ENCODE measurements at places on chromosomes 5 and 9.

DNA sequence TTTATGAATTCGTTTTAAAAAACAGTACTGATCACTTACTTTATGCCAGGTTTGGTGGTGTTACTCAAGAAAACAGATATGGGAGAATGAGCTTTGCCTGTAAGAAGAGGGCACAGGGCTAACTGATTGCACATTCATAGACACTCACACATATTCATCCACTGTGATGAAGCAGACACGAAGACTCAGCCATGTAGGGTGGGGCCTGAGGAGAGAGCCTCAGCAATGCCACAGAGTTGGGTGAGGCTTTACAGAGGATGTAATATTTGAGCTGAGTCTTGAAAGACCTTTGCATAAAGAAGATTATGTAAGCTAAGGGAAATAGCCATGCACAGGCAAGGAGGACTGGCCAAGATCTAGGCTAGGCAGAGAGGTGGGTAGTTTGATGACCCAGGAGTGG lies 472.8 kb downstream of the PSAT1 start:
- no peak for DNase-seq

DNA sequence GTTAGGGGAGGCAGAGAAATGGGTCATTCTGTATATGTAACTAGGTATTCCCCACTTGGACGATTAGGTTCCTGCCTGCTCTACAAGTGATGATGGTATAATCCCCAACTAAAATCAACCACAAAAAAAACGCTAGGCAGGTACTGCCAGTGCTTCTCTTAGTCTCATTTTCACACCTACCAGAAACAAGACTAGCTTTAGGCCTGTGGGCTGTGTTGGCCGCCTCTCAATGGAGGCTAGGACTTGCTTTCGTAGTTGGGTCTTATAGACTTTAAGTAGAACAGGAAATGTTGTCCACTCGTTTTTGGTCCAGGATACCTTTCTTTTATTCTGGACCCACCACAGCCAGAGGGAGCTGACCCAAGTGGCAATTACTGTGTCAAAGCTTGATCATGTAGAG lies 111.8 kb downstream of the UNC13B start:
- DNase-seq, result no peak

DNA sequence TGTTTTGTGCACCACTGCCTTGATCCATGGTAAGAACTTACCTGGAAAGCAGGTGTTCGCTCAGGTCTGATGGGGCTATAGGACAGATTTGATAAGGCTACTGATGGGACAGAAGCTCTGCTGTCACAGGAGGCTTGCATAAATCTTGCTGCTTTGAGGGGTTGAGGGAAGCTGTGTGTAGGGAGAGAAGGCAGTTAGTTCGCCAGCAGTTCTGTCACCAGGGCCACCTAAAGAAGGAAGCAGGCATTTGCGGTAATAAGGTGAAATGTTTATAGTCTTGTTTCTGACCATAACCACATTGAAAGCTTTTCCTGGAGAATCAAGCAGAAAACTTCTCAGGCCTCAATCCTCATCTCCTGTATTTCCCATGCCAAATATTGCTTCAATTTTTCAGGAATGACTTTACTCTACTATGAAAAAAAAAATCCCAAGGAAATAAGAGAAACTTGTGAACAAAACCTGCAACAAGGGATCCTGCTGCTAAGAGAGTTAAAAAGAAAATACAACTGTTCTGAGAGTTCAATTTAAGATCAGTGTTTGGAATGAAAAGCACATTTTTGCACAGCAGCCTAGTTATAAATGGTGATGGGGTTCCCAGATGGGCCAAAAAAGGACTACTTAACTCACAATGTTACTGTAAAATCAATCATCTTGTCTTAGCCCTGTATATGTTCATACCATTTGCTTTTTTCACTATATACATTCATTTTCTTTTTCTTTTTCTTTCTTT lies 122.0 kb upstream of the RANBP3L start:
- no peak for DNase-seq

DNA sequence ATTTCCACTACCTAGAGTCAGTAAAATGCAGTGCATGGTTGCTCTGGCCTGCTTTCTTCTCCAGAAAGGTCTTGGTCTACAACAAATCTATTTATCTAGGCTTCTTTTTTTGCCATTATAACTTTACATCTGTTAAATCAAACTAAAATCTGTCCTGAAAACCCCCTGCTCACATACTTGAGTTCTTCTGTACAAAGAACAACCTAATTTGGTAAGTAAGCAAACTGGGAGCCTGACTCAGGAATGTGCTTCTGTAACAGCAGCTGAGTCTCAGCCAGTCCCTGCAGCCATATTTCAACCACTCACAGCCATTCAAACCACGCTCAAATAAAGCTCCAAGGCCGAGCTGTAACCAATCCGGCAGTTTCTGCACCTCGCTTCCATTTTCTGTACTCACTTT lies 95.8 kb downstream of the PLPP1 start:
- DNase-seq, result no peak

- no peak for DNase-seq
Observed at GRCh38 chr9:7169717-7170389, 412.1 kb downstream of the KDM4C start.

DNA sequence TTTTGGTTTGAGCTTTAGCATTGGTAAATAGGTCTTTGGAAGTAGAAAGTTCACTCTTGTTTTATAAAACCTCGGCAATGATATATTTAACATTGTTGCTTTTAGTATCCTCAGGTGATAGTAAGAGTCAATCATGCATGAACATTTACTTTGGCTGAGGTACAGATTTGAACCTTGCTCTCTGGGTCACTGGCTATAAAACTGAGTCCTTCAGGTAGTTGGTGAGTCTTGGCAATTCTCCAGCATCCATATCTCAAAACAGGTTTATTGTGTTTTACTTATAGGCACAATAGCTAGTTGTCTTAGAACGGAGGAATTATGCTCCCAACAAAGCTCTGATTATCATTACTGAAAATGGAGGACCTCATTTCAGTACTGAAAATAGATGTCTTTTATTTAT lies 75.1 kb downstream of the MAT2B start:
- DNase-seq, result no peak

GRCh38 chr9:32431940-32432555 lies 47.6 kb downstream of the ACO1 start:
- no peak for DNase-seq

DNA sequence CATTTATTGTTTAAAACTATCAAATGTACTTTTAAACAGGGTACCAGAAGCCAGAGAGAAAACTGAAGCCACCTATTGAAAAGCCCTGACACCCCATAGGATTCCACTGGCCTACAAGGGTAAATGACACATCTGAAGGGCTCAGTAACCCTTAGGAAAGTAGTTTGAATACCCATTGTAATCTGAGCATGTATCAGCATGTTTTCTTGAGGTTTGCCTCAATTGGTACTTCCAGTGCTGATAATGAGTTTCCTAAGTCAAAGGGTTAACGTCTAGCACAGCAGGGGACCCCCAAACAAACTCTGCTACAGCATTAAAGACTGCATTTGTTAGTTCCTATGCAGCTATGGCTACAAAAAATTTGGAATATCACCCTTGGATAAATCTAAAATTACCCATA lies 657.1 kb downstream of the NR2F1-AS1 start:
- no peak for DNase-seq

DNA sequence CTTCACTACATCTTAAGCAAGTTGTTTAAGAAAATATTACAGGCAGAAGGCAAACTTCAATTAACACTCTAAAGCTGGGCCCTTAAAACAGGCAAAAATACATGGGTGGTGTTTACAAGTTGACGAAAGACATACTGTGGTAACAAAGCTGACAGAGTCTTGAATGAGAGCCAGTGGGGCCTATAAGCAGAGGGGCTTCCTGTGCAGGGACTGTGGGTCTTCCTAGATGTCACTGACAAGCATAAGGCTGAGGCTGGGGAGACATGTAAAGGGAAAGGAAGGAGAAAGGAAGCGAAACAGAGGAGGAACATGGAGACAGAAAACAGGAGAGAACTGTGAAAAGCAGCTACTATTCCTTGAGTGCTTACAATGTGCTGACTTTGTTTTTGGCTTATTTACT lies 308.0 kb upstream of the RPS23 start:
- DNase-seq, result no peak

DNA sequence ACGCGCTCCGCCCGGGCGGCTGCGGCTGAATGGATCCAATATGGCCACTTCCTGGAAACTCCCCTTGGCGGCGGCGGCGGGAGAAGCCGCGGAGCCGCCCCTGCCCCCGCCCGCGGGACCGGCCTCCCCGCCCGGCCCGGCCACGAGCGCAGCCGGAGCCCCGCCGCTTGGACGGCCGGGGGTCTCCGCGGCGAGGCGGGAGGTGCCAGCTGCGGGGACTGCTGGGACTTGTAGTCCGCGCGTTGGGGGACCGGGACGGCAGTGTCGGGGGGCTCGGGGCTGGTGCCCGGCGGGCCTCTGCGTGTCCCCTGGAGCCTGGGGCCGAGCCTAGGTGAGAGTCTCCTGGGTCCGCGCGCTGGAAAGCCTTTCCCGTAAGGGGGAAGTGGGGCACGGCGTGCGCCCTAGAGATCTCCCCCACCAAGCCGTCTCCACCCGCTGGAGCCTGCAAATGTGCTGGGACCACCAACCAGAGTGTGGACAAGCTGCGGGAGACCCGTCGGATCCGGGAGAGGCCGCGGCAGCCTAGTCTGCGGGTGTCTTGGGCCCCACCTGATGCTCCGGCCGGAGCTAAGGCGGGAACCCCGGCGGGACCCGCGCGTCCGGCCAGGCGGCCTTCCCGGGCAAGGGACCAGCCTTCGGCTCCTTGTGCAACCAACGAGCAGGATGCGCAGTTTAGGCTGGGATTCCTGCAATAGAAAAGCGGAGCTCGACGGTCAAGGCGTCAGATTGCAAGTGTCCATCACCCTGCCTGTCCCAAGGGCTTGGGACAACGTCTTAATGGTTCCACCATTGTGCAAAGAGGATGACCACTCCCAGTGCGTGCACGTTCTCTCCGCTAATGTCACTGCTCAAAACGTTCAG lies at the start of gene SEPTIN8:
Gene SEPTIN8, minus strand, starts transcription at position 31 of the 861 bp plus-strand sequence. CDS start 102 bp downstream, outside the sequence.
- DNase-seq, result no peak

GRCh38 chr9:20651939-20652338 lies 29.6 kb upstream of the MLLT3 start:
- DNase-seq, result no peak

GRCh38 chr5:15234366-15234765 lies 265.6 kb upstream of the FBXL7 start:
- DNase-seq, result no peak

GRCh38 chr5:176661676-176662075 lies 14.4 kb downstream of the TSPAN17 start:
- DNase-seq, result no peak

- no peak for DNase-seq
Observed at GRCh38 chr5:98248949-98249348, 524.5 kb upstream of the RGMB start.

DNA sequence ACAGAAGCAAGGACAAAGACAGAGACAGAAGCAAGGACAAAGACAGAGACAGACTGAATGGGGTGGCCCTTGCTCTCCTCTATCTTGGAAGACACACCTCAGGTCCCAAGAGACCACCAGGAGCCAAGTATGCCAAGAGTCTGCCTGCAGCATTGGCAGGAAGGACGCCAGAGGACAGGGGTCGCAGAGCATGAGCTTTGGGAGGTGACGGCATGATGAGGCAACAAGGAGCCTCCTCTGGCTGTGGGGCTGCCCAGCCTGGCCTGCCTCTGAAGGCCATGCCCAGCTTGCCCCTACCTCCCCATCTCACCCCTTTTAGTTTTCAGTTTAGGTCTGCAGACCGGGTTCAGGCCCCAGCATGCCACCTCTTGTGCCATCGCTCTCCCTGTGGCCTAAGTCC lies 17.6 kb downstream of the PDGFRB start:
- no peak for DNase-seq

DNA sequence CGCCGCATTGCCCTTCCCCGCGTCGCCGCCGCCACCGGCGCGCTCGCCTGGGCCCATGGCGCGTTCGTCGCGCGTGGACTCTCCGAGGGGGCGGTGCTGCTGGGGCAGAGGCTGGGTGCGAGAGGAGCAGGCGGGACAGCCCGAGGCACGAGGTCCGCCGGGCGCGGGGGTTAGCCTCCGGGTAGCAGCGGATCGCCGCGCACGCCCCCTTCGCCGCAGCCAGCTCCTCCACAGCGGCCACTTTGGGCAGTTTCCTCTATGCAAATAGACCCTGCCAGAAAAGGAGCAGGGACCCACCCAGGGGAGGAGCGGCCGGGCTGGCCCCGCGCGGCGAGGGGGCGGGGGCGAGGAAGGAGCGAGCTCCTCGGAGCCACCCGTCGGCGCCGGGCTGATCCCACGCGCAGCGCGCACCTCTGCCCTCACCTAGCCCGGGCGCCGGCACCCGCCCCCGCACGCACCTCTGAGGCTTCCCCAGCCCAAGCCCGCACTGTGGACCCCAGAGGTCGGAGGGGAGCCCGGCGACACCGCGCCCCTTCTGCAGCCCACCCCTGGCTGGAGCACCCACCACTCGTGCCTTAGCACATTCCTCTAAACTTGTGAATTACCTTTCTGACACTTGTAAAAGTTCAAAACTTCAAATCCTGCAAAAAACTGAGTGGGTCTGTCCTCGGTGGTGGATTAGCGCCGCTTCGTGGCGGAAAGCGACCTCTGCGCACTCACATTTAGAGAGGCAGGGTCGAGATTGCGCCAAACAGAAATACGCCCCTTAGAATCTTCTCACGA lies at the start of gene COL23A1:
Gene COL23A1, minus strand, starts transcription at position 253 of the 783 bp plus-strand sequence.
- DNase-seq, result peak; percentile 76

- no peak for DNase-seq
Observed at GRCh38 chr5:60336491-60336890, 363.5 kb downstream of the DEPDC1B start.

GRCh38 chr5:108078345-108078744 lies 303.6 kb downstream of the FBXL17 start:
- no peak for DNase-seq

- DNase-seq, result no peak
Observed at GRCh38 chr9:3700772-3701171, 175.0 kb upstream of the RFX3 start.

DNA sequence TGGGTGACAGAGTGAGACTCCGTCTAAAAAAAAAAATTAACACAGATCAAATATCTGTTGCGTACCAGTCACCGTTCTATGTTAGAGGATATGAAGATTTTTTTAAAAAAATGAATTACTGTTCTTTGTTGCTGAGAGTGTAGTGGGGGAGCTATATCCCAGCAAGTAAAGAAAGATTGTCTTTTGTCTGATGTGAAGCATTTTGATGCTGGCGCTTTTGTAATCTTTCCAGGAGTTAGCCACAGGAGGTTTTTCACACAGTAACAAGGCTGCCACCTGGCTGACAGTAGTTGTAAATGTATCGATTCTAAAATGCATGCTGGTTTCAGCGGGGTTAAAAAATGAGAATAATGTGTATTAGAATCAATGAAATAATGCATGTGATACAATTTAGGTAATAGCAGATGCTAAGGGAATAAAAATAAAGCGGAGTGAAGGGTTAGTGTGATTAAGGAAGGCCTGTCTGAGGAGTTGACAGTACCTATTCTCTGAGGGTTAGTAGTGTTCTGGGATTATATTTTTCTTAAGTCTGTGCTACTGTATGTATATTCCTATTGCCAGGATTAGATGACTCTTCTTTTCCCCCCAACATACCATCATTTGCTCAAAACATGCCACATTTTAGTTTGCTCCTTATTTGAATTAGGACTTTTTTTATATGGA lies 3.4 kb downstream of the LMNB1 start:
- no peak for DNase-seq

GRCh38 chr5:97044052-97044451 lies 98.4 kb downstream of the LIX1 start:
- no peak for DNase-seq
